ENCODE measurements at places on chromosomes 2 and 18.
A peak's percentile ranks its signal among the peaks of the same experiment; 100 is the strongest.

GRCh38 chr2:31234683-31235503 is 941 bp downstream of the EHD3 start:
- DNase-seq: no peak

DNA sequence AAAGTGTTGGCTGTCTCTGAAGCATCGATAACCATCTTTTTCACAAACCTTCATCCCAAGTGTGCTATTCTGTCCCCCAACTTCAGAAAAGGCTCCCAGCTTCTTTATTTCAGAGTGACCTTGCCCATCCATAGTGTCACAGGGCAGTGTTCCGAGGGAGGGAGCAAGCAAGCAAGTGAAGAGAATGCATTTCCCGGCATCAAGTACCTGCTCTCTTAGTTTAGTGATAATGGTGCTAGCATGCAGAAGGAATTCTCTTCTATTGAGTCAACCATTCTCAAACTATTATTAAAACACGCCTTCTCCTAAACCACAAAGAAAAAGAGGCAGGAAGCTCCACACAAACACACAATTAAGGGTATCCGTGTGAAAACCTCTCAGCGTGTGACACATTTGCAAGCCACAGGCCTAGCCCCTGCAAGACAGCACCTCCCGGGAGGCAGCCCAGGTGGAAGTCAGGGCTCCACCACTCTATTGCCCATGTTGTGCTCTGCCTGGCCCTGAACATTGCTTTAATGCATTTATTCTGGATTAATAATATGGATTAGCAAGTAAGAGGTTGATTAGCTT is 504.9 kb downstream of the GALR1 start:
- DNase-seq: no peak

- DNase-seq: no peak
Observed at GRCh38 chr2:148023861-148024260, 3.0 kb downstream of the MBD5 start.

- no peak for DNase-seq
Observed at GRCh38 chr18:8602040-8602439, 7.2 kb upstream of the RAB12 start.

GRCh38 chr18:47931718-47932103 is 1.3 kb upstream of the SMAD2 start:
- no peak for DNase-seq

- no peak for DNase-seq
Observed at GRCh38 chr2:64359171-64359891, 94.6 kb upstream of the LGALSL start.

- no peak for DNase-seq
Observed at GRCh38 chr2:212957624-212958023, 193.8 kb downstream of the IKZF2 start.

GRCh38 chr18:37383036-37383785 is 182.4 kb downstream of the CELF4 start:
- no peak for DNase-seq

GRCh38 chr2:136905779-136906178 is 140.4 kb downstream of the THSD7B start:
- DNase-seq: no peak

DNA sequence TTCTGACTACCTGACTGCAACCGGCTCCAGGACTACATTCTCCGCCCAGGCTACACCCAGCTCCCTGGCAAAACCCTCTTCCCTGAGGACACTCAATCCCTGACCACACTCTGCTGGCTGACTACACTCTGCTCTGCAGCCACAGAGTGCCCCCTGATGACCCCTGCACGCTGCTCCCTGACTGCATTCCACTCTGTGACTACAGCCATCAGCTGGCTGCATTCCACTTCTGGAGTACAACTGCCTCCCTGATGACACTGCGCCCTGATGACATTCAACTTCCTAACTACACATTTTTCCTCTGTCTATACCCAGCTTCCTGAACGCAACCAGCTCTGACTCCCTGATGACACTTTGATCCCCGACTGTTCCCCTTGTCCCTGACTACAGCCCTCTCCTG is 71.3 kb upstream of the NRXN1 start:
- DNase-seq: no peak

DNA sequence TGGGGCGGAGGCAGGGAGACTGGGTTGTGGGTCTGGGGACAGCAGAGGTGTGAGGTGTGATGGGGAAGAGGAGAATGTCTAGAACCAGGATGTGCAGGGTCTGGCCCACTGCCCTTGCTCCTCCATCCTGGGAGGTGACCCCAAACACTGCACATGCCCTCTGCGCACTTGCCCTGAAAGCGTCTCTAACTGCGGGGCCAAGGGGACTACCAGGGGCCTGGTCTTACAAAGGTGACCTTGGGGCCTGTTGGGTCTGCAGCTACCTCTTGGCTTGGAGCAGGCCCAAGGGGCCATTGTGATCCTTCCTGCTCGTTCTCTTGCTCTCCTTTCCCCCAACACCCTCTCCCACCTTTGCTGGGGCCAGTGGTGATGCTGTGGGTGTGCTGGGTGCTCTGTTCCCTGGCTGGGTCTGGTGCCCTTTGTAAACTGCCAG is 48.0 kb upstream of the FAHD2A start:
- DNase-seq: no peak

GRCh38 chr2:217279140-217279539 is 419.3 kb upstream of the TNP1 start:
- no peak for DNase-seq

DNA sequence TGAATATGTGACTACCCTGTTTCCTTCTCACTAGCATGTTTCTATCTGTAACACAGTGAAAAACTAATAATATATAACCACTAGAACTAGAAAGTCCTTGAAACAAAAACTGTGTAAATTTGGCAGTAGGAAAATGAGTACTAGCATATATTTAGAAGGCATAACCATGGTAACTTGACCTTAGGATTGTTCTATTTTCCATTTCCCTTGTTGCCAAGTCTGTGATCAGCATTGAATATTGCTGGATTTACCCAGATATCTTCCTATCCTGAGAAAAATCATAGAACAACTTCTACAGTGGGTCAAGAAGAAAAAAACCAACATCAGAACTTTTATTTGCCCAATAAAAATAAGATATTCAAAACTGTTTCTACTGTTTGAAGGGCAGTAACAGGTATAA is 563.9 kb upstream of the NRXN1 start:
- DNase-seq: no peak

GRCh38 chr18:4842751-4843150 is 354.3 kb downstream of the AKAIN1 start:
- DNase-seq: no peak

GRCh38 chr2:185255566-185255965 is 483.0 kb upstream of the FSIP2 start:
- DNase-seq: no peak

DNA sequence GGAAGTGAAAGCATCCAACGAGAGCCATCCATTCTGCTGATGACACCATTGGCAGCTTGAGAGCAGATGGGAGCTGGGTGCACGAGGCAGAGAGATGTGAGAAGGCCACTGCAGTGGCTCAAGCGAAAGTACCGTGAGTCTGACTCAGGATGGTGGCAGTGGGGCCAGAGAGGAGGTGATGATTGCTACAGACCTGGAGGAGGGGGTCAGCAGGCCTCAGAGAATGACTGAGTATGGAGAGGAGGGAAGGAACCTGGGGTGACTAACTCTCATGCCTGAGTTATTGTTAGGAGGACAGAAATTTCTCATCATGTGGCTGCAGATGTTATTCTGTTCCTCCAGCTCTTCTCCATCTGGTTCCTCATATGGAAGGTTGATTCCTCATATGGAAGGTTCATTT is 8.8 kb upstream of the ZBTB7C start:
- no peak for DNase-seq

DNA sequence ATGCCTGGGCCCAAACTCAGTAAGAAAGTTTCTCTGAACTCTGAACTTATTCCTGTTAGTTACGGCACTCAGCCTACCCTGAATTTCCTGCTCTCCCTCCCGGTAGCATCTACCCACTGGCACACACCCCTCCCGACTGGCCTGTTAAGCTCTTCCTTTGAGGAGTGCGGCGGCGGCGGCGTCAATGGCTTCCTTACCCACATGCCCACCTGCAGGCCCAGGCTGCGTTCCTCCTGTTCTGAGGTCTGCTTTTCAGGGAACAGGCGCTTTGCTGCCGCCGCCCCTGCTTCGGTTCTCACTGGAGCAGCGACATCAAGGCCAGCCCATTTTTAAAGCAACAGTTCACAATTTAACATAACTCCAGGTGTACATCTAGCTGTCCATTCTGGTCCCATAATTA is 432.4 kb downstream of the DCDC2C start:
- DNase-seq: no peak

- DNase-seq: no peak
Observed at GRCh38 chr18:63107931-63108330, 211.6 kb downstream of the BCL2 start.

- no peak for DNase-seq
Observed at GRCh38 chr18:58287353-58288274, 243.6 kb downstream of the NEDD4L start.

GRCh38 chr2:172442072-172442895 is 14.9 kb downstream of the ITGA6 start:
- DNase-seq: peak; percentile 49

DNA sequence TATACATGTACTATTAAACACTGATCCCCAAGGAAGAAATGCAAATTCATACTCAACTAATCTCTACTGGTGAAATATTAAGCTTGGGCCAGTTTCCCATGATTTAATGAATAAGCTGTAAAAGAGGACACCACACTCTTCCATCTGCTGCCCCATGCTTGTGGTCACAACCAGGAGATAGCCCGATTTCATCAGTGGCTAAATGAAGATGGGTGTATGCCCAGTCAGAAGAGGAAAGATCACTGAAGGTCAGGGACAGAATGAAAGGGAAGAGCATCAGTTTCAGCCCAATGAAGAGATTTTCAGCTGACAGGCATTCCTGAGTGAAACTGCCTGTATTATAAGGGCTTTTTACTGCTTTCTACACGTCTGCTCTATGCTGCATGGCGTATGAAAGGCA is 103.5 kb downstream of the KCNS3 start:
- no peak for DNase-seq

DNA sequence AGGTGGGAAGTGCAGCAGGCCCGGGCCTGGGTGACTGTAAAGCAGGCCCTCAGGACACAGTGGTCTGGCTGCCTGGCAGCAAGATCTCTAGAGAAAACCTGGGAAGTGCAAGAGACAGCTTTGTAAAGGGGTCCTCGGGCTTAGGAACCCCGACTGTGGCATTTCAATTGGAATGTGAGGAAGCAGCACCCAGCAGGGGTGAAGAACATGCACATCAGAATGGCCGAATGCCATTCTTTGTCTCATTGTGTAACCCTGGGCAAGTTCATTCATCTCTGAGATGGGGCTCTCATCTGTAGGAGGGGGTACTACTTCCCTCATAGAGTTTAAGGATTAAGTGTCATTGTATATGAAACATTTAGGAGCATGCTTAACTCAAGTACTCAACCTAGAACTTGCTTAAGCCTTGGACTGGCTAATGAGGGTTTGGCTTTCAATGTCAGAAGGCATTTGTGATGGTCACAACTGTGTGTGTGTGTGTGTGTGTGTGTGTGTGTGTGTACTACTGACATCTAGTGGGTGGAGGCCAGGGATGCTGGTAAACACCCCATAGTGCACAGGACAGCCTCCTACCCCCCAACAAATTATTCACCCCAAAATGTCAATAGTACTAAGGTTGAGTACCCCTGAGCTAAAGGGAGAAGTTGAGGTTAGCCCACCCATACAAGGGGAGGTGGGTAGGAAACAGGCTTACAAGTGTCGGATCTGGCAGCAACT is 29.3 kb downstream of the MEX3C start:
- no peak for DNase-seq

DNA sequence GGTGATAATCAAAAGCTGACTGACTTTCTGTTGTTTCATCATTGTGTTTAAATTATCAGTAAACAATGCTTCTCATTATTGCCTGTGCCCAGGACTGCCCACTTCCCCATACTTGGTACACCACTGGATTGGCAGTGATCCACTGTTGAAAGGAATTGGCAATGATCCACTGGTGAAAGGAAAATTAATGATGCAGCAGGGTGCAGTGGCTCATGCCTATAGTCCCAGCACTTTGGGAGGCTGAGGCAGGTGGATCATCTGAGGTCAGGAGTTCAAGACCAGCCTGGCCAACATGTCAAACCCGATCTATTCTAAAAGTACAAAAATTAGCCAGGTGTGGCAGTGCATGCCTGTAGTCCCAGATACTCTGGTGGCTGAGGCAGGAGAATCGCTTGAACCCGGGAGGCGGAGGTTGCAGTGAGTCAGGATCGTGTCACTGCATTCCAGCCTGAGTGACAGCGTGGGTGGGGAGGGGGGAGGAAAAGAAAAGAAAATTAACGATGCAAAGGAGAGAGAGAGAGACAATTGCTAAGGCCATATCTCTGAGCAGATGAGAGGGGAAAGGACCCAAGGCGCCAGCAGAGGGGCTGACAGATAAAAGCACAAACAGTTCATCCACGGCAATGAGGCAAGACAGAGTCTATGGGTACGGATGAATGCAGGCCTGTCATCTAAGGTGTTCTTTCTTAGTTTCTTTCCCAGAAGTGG is 10.2 kb upstream of the GTF2A1L start:
- no peak for DNase-seq

Measured in stimulated activated CD4-positive, alpha-beta T cell treated with anti-CD3 and anti-CD28 coated beads, Interleukin-12 subunit alpha, Interleukin-12 subunit beta, amount 100 ng/mL, for 24 hours (primary cell).